ENCODE measurements at places on chromosomes 3 and 15. TPM values are rescaled to one million over a fixed set of nuclear protein-coding genes. Genes with fewer than 3 reads are reported as not detected.

ZBTB20 gene
- total RNA-seq: 13.5 TPM

- H3K27ac ChIP-seq: no peak overlapping the region
- H3K4me1 ChIP-seq: peaks cover 22% of the 10 kb centered on the region
- no peak overlapping the region for H3K4me3 ChIP-seq
Observed at GRCh38 chr3:105354429-105354828, 12.3 kb upstream of the ALCAM start.

GRCh38 chr3:176286476-176287085, 910.7 kb downstream of the TBL1XR1 start:
- no peak for DNase-seq
- no peaks in the 10 kb centered on the region for H3K36me3 ChIP-seq
- no peak overlapping the region for H3K4me3 ChIP-seq
- no peaks in the 10 kb centered on the region for H3K27me3 ChIP-seq
- H3K4me1 ChIP-seq: no peaks in the 10 kb centered on the region

- H3K36me3 ChIP-seq: no peaks in the 10 kb centered on the region
- no peak overlapping the region for H3K27ac ChIP-seq
- no peak for DNase-seq
- H3K4me1 ChIP-seq: no peaks in the 10 kb centered on the region
- H3K27me3 ChIP-seq: no peaks in the 10 kb centered on the region
Observed at GRCh38 chr3:64340641-64341101, 115.4 kb upstream of the PRICKLE2 start.

GRCh38 chr3:81242871-81243270, 518.6 kb downstream of the GBE1 start:
- H3K4me1 ChIP-seq: no peaks in the 10 kb centered on the region
- H3K27ac ChIP-seq: no peak overlapping the region
- H3K36me3 ChIP-seq: no peaks in the 10 kb centered on the region
- no peak overlapping the region for H3K4me3 ChIP-seq
- no peaks in the 10 kb centered on the region for H3K27me3 ChIP-seq
- peak; percentile 52 for DNase-seq

GRCh38 chr3:48294611-48295263, 38.7 kb downstream of the SPINK8 start:
- no peaks in the 10 kb centered on the region for H3K27me3 ChIP-seq
- no peak overlapping the region for H3K27ac ChIP-seq
- H3K4me3 ChIP-seq: no peak overlapping the region
- no peak for DNase-seq
- no peaks in the 10 kb centered on the region for H3K4me1 ChIP-seq

GRCh38 chr15:73082812-73083211, 30.5 kb downstream of the NEO1 start:
- H3K4me1 ChIP-seq: peaks cover 37% of the 10 kb centered on the region
- no peaks in the 10 kb centered on the region for H3K27me3 ChIP-seq
- no peaks in the 10 kb centered on the region for H3K36me3 ChIP-seq
- no peak overlapping the region for H3K27ac ChIP-seq
- no peak for DNase-seq
- H3K4me3 ChIP-seq: no peak overlapping the region

- H3K27ac ChIP-seq: no peak overlapping the region
- H3K4me3 ChIP-seq: no peak overlapping the region
- H3K36me3 ChIP-seq: no peaks in the 10 kb centered on the region
Observed at GRCh38 chr3:47533481-47533880, 20.0 kb upstream of the ELP6 start.
